ENCODE measurements at places on chromosomes 4 and X.

GRCh38 chr4:189071241-189071640, 869.4 kb upstream of the FRG1 start:
- DNase-seq, result no peak

- DNase-seq, result no peak
Measured at GRCh38 chr4:142222127-142222526, 585.7 kb downstream of the IL15 start.

- DNase-seq, result no peak
Measured at GRCh38 chr4:182346675-182347375, 103.6 kb downstream of the TENM3 start.

DNA sequence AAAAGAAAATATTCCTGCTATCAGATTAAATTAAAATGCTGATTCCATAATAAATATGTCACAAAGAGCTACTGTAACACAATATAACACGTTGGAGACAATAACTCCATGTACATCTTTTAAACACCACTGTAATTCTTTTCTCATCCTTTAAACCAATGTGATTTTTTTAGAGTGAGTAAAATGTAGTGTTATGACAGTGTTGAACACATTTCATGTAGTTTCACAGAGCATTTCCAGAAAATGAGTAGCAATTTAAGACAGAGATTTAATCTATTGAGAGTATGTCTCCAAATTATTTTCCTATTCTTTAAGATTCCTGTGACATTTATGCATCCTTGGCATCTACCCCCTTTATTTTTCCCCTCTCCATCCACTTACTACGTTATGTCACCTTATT, 17.1 kb upstream of the PRRG1 start:
- no peak for DNase-seq

DNA sequence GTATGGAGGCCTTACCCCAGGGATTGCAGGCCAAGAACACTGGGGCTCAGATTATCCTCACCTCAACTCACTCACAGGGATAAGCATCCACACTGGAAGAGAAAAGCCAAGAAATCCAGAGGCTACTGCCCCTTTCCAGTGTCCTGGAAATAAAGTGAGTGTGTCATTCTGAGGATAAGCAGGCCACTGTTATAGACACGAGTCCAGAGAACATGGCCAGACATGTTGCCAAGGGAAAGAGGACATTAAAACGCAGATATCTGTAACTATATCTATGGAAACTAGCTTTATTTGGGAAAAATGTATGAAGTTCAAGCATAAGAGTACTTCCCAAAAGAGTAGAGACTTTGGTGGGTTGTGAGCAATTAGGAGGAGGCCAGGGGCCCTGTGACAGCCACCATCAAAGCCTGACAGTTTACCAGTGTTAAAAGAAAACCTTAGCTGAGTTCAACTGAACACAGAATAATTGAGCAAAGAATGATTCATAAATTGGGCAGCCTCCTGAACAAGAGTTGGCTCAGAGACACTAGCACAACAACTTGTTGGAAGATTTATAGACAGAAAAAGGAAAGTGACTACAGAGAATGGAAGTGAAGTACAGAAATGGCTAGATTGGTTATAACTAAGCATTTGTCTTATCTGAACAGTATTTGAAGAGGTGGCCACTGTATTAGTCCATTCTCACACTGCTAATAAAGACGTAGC, 1222.2 kb downstream of the STIM2 start:
- no peak for DNase-seq

DNA sequence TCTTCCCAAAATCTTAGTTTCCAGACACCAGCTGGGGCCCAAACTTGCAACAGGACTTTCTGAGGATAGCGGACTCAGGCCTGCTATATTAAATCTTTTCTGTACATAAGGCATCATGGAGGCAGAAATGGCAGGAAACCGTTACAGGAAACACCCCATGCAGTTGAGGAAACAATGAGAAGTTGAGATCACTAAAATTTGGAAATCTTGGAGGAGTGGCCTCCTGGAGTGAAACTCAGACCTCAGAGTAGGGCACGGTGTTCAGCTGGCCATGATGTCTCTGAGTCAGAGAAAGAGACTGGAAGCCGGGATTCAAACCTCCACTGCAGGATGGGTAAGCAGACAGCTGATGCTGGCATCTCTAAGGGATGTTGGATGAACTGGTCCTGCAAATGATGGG, 372.6 kb upstream of the CTSO start:
- DNase-seq, result no peak

GRCh38 chrX:44915361-44915868, 42.4 kb downstream of the KDM6A start:
- no peak for DNase-seq

GRCh38 chrX:98398542-98398941, 1514.8 kb downstream of the RPA4 start:
- no peak for DNase-seq

GRCh38 chrX:7223271-7223670, 75.3 kb upstream of the PUDP start:
- no peak for DNase-seq

DNA sequence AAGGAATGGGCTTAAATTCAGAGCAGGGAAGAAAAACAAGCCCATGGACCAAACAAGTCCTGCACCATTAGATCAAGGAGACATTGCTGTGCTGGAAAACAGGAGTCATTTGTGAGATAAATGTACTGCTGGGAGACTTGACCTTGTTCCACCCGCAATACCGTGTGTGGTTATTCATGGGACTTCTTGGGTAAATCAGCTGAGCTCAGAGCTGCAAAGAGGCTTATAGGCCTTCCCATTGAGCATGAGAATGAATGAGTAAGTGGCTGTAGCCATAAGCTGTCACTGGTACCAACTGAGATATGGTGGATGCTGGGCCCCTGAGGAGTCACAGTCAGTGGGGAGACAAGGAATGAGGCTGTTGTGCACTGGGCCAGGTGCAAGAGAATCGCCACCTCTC, 2.3 kb upstream of the CYTL1 start:
- DNase-seq, result no peak

DNA sequence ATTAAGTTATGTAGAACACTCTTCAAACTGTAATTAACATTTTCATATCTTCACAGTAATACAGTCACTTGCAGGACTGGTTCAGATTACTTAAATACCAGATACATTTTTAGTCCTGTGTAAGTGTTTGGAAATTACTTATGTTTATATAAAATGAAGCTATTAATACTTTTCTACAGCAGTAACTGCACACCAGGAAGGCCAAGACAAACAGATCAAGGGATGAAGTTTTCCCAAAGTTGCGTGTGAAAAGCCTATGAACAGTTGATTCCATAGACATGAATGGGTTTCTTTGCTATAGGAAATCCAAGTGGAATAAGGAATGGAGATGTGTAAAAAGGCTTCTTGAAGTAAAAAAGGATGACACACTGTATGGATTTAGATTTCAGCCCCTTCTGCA, 28.9 kb upstream of the DRP2 start:
- DNase-seq, result no peak

DNA sequence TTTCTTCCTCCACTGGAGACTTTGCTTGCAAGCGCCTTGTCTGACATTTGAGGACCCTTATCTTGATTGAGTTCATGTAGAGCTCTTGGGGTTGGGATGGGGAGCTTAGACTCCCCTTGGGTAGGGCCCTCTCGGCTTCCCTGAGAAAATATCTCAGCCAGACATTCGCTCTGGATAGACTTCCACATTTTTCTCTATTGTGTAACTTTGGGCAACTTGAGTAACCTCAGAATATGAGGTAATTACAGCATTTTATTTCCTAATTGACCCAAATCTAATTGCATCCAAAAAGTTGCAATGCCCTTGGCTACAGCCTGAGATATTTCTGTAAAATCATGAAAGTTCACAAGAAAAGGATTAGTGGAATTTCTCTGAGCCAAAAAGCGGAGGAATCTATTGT, 102.8 kb upstream of the MXRA5 start:
- DNase-seq, result no peak

DNA sequence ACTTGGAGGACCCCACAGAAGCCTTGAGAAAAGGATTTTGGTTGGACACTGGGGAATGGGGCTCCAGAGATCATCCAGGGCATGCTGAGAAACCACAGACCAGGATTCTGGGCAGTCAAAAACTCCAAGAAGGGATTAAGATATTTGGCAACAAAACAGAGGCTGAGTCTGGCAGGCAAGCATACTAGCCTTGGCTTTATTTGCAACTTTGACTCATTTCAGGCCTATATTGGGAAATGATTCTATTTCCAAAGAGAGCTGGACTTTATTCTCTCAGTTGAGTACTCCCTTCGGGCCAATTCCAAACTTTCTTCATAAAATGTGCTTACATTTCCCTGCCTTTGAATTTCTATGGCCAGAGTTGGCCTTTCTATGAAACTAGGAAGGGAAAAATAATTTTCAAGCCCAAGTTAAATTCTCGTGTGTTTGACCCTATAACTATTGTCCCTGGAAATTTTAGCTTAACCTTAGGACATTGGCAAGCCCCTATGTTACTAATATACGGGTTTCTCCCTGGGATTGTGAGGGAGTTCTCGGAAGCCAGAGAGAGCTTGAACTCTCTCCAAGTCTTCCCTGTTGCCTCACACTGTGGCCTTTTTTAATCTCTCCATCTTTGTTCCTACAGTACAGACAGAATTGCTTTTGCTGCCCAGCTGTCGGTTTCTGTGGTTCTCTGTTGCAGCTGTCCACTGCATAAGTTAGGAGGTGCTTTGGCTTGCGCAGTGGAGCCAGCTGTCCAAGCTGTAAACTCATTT, 112.6 kb upstream of the FAM9A start:
- DNase-seq, result no peak
